Activated gamma-delta T cell treated with Interleukin-2 at 50 U/mL for 16 hours (primary cell): ENCODE measurements at places on chromosomes 2 and 18.

DNA sequence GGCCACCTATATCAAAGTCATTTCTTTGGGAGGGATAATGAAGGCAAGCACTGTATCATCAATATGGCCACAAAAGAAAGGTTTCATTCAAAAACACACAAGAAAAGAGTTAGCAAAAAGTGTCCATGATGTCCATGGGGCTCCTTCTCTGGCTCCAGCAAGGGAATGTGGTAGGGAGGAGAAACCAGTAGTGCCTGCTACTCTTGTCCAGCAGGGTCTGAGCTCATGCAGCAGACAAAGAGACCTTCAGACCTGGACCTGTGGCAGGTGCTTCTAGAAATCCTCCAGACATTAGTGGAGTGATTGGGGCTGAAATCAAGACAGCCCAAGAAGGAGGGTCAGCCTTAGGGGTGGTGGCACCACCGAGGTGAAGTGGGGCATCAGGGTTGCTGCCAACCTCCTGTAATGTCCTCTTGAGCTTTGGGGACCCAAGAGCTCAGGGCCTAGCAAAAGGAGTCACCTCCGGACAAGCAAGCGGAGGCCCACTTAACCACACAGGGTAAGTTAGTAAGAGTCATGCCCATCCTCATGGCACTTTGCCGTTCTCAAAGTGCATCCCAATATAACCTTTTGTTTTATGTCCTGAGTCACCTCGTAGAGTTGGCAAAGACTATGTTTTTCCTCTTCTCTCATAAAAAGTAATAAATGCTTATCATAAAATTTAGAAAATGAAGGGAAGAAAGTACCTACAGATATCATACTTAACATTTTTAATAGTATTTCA is 112.6 kb upstream of the YPEL5 start:
- DNase-seq, result no peak

DNA sequence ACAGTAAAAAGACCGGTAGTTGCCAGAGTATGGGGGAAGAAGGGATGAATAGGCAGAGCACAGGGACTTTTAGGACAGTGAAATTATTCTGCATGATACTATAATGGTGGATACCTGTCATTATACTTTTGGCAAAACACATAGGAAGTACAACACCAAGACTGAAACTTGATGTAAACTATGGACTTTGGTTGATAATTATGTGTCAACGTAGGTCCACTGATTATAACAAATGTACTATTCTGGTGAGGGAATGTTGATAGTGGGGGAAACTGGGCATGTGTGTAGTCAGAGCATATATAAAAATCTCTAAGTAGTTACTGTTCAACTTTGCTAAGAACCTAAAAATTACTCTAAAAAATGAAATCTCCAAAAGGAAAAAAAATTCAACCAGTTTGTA is 629.7 kb downstream of the CCDC85A start:
- no peak for DNase-seq

GRCh38 chr2:75253526-75253925 is 54.2 kb upstream of the TACR1 start:
- no peak for DNase-seq

DNA sequence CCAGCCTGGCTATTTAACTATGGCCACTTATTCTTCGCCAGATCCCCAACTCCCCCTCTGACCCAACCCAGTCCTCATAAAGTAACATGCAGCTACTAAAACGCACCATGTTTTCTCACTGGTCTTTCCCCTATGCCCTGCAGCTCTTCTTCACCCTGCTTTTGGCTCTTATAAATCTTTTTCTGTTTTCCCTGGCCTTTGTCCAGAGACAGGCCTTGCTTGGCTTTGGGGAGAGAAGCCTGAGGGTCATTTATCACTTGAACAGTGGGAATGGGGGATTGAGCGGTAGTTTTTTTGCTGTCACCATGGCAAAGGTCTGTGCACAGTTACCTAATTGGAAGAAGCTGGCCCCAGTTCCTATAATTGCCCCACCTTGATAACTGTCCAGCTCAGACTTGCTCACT is 202.9 kb upstream of the NT5C1B start:
- no peak for DNase-seq

GRCh38 chr18:62458868-62459716 is 63.7 kb upstream of the ZCCHC2 start:
- no peak for DNase-seq
